ENCODE measurements at places on chromosomes 2 and 18.

- no peak for DNase-seq
Observed at GRCh38 chr2:144237830-144238627, 281.9 kb downstream of the ZEB2 start.

GRCh38 chr2:47484396-47484795 lies 81.4 kb downstream of the MSH2 start:
- DNase-seq, result no peak

GRCh38 chr2:46002507-46002883 lies 294.7 kb upstream of the EPAS1 start:
- DNase-seq, result no peak

DNA sequence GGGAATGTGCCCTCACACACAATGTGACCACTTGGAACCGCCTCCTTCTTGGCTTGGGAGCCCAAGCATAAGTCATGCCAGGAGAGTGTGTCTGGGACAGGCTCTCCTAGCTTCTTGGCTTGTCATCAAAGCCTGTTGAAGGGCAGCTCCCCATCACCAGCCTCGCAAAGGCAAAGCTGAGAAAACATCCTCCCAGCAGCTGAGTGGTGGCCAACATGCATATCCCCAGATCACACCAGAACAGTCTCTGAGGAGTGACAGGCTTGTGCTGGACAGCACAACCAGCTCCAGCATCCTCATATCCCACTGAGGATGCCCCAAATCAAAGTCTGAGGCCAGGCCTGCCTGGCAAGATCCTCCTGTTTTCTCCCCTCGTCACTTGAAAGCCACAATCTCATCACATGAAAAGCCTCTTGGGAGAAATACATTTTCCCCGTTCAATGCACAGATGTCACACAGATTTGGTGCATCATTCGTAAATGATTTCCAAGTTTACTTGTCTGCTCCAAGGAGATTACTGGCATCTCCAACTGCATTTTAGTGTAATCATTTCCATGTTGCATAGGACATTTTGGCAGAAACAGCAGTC lies 269.3 kb downstream of the TTC32 start:
- no peak for DNase-seq

- no peak for DNase-seq
Observed at GRCh38 chr2:127661072-127661649, 14.2 kb downstream of the LIMS2 start.

Data from A673 (cell line).